ENCODE measurements at places on chromosomes 2 and 18. TPM values are rescaled to one million over a fixed set of nuclear protein-coding genes. Genes with fewer than 3 reads are reported as not detected.

GTF2A1L gene
- polyA plus RNA-seq, result not detected

MC2R gene
- not detected for polyA plus RNA-seq

REG3G gene
- polyA plus RNA-seq, result not detected

- no peak for DNase-seq
These were observed 504.9 kb upstream of the SOX11 start for GRCh38 chr2:5187283-5187682.

DNA sequence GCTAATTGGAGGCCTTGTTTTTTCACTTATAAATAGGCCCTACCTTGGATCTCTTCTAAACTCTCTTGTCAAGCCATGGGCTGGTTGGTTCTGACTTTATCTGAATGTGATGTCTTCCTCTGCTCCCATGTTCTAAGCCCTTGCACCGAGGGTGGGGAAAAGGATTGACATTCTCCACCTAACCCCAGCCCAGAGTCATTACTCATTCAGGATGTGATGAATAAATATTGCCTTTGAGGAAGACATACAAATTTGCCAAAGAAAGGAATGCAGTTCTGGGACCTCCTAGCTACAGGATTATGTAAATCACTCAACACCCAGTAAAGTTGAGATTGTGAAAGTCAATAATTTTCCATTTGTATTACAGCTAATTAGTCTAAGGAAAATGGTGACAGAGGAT is 142.1 kb upstream of the LYPD6 start:
- no peak for DNase-seq

DNA sequence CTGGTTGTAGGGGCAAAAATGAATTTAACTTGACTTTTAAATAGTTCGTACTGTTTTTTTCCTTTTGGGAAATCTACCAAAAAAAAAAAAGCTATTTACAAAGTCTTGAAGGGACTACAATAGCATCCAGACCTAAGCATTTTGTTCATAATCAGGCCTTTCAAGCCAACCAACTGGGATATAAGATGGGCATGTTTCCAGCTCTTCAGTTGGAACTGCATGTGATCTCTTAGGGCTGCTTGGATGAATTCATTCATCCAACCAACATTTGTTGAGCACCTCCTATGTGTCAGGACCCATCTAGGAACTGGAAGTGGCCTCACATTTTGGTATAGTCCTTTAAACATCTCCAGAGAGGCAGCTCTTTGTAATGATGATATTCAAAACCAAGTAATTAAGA is 98.6 kb downstream of the AAK1 start:
- no peak for DNase-seq
